ENCODE measurements at places on chromosomes 2 and 18. TPM values are rescaled to one million over a fixed set of nuclear protein-coding genes. Genes with fewer than 3 reads are reported as not detected.

DYTN gene
- total RNA-seq, result not detected

KLF11 gene
- 2.0 TPM for total RNA-seq

MARCHF4 gene
- 0.12 TPM for total RNA-seq

ABHD3 gene
- total RNA-seq, result 7.8 TPM

DNAH6 gene
- total RNA-seq, result not detected

RRM2 gene
- total RNA-seq, result 6.3 TPM

COLEC11 gene
- total RNA-seq, result 1.1 TPM

PLCD4 gene
- 4.0 TPM for total RNA-seq

BIN1 gene
- total RNA-seq, result 49.8 TPM

WIPF1 gene
- total RNA-seq, result 7.2 TPM

SCTR gene
- not detected for total RNA-seq

ICOS gene
- not detected for total RNA-seq

C1QL2 gene
- total RNA-seq, result not detected

PLEKHH2 gene
- 0.60 TPM for total RNA-seq

Data from smooth muscle cell of the coronary artery (primary cell).